Esophagus muscularis mucosa (tissue), 4 donors: ENCODE measurements at places on chromosomes 2 and 18.

DNA sequence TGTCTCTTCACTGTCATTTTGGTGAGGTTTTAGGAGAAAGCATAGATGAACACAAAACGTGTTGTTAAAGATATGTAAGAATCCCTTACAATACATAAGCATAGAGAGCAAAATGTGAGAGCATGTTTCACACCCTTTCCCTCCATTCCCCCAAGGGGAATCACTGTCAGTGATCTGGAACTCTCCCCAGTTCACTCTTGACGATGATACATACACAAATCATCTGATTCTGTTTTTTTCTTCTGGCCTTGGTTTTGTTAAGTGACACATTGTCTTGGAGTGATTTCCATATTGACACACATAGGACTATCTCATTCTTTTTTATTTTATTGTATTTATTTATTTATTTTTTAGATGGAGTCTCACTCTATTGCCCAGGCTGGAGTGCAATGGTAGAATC, 53.7 kb upstream of the TANC1 start:
- DNase-seq, result no peak

- peak; percentile 80 for DNase-seq
These were observed 12.0 kb upstream of the ZNF396 start for GRCh38 chr18:35389095-35389618.

GRCh38 chr18:44799907-44800421, 119.3 kb downstream of the SETBP1 start:
- no peak for DNase-seq

DNA sequence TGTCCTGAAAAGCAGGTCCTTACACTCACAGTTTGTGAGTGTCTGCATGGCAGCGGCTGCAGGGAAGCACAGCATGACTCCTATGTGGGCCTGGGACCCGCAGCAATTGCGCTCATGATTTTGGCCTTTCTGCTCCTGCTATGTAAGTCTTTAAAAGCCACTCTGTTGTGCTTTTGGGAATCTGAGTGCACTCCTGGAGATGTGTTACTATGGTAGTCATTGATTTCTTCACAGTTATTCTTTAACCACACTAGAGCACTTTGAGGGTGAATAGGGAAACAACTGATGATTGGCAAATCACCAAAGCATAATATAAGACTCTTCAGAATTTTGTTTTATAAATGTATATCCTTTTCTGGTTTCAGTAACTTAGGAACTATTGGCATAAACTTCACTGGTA, 40.9 kb downstream of the DSG2 start:
- DNase-seq, result no peak

GRCh38 chr18:37396971-37397720, 168.5 kb downstream of the CELF4 start:
- DNase-seq, result no peak

GRCh38 chr2:235799281-235799680, 305.4 kb downstream of the AGAP1 start:
- DNase-seq, result no peak

DNA sequence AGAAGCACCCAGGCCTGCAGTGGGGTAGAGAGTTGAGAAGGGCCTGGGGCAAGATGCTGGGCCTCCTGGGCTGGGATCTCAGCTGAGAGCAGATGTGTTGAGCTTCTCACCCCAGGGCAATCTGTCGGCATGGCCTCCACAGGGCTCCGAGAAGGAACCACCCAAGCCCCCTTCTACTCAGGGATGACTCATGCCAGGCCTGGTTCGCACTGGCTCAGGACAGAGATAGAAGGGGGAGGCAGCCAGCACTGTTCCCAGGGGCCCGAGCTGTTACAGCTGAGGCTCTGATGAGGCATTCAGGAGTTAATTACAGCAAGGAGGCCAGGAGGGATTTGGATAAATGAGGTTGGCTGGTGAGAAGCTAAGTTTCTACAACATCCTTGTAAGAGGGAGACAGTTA, 62.5 kb downstream of the CENPO start:
- no peak for DNase-seq

DNA sequence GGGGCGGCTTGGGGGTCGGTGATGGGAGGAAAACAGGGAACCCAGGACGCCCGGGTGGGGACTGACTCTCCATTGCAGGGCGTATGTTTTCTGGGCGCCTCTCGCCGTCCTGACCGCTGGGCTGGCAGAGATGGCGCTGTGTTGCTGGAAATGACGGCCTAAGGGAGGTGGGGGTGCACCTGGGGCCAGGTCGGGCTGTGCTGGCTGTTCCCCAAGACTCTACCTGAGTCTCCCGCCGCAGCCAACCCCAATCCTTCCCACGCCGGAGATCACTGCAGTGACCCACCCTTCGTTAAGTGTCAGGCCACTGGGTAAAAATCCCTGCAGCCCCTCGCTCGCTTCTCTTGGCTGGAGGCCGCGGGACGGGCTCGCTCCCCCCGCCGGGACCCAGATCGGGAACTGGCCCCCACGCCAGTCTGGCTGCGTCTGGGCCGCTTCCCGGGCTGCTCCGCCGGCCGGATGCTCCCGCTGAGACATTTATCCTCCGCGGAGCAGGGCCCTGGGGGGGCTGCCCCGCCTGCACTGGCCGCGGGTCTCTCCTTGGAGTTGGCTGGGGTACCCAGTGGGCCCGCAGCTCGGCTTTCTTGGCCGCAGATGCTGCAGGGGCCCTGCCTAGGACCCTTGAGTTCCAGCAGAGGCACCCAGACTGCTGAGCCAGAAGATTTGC, 7.8 kb upstream of the ARMC9 start:
- DNase-seq, result no peak

GRCh38 chr2:62140426-62141141, 55.3 kb upstream of the B3GNT2 start:
- DNase-seq, result no peak

- no peak for DNase-seq
These were observed 8.6 kb upstream of the TMEM214 start for GRCh38 chr2:27024188-27024587.

- no peak for DNase-seq
These were observed 26.3 kb downstream of the EFR3B start for GRCh38 chr2:25068217-25068616.

GRCh38 chr2:119233326-119234020, 9.8 kb downstream of the STEAP3 start:
- no peak for DNase-seq

GRCh38 chr18:53375621-53376020, 848.8 kb downstream of the MBD2 start:
- no peak for DNase-seq

DNA sequence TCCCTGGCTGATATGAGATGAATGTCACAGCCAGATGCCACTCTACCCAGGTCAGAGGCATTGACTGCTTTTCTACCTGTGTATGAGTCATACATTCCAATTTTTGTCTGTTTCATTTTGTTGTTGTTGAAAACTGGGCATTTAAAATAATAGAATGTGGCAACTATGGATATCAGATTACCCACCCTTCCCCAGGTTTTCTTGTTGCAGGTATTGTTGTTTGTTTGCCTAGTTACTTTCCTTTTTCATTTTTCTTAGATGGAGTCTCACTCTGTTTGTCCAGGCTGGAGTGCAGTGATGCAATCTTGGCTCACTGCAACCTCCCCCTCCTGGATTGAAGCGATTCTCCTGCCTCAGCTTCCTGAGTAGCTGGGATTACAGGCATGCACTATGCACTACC, 70.2 kb downstream of the LRRC30 start:
- no peak for DNase-seq

DNA sequence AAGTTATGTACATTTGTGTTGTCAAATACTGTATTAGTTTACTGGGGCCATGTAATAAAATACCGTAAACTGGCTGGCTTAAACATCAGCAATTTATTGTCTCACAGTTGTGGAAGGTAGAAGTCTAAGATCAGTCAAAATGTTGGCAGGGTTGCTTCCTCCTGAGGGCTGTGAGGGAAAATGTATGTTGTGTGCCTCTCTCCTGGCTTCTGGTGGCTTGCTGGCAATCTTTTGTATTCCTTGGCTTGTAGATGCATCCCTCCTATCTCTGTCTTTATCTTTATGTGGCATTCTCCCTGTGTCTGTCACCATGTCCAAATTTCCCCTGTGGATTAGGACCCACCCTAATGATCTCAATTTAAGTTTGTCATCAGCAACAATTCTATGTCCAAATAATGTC, 37.0 kb upstream of the SLC30A6 start:
- no peak for DNase-seq

GRCh38 chr2:170467568-170468422, 247.3 kb upstream of the SP5 start:
- no peak for DNase-seq

DNA sequence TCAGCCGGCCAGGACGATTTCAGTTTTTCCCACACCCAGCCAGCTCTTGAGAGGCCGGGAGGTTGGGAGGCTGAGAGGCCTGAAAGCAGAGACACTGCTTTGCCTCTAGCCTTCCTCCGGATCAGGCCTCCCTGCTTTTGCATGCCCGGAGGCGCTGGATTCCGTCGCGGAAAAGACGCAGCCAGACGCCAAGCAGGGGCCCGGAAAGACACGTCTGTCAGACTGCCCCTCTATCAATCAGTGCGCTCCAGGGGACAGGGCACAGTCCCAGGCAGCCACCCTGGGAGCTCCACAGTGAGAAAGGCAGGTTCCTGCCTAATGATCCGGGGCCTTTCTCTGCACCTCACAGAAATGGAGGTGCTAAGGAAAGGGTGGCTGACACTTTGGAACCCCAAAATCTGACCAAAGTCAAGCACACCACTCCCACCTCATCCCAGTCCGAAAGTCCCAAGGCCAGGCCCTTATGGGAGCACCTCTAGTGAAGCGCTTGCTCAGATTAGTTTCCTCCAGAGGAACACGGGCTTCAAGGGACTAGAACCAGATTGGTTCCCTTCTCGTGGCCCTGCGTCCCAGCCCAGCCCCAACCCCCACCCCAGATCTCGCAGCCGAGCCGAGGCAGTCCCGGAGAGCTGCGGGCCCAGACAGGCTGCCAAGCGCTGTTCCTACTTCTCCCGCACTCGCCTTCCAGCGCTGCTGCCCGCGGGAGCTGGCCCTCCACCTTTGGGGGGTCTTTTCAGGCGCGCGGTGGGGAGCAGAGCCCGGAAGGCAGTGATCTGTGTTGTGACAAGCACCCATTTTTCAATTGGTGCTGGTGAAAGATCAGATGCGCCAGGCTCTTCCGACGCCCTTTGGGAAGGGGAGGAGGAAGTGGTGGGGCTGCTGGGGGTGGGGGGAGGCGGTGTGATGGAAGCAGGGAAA, 5.0 kb downstream of the DLX1 start:
- DNase-seq, result peak; percentile 68

GRCh38 chr2:21317131-21317530, 193.4 kb downstream of the TDRD15 start:
- DNase-seq, result peak; percentile 82

DNA sequence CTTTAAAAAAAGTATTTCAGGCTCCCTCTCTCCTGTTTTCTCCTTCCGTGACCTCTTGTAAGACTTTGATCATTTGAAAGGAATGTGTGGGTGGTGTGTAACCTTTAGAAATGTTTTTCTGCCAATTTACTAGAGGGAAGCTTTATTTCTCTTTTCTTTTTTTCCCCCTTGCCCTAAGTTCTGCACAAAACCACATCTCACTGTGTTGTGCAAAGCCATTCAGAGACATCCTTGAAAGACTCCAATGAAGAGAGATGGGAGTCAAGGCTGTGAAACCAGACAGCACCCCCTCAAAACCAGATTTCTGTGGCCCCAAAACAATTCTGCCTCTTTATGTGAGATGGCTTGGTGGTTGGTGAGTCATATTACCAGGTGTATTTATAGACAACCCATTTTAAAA, 184.6 kb upstream of the ERBB4 start:
- DNase-seq, result no peak

DNA sequence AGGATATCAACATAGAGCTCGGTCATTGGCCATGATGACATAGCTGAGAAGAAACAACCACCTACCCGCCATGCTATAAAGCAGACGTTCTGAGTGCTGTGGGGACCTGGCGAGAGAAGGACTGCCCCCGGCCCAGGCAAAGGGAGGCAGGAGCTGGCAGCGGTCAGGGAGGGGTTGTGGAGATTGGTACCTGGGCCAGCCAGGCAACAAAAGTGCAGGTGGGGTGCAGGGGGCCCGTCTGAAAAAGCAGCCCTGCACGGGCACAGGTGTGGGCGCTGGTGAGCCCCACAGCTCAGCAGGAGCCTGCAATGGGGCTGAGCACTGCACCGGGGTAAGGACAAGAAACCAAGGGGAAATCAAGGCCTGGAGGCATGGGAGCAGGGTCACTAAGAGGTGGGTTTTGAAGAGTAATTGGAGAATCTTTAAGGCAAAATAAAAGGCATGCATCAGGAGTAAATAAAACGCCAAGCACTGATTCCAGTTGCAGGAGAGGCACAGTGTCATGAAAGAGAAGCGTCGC, 464.0 kb downstream of the EIPR1 start:
- peak; percentile 55 for DNase-seq

GRCh38 chr2:229344151-229344551, 73.1 kb upstream of the PID1 start:
- DNase-seq, result no peak

DNA sequence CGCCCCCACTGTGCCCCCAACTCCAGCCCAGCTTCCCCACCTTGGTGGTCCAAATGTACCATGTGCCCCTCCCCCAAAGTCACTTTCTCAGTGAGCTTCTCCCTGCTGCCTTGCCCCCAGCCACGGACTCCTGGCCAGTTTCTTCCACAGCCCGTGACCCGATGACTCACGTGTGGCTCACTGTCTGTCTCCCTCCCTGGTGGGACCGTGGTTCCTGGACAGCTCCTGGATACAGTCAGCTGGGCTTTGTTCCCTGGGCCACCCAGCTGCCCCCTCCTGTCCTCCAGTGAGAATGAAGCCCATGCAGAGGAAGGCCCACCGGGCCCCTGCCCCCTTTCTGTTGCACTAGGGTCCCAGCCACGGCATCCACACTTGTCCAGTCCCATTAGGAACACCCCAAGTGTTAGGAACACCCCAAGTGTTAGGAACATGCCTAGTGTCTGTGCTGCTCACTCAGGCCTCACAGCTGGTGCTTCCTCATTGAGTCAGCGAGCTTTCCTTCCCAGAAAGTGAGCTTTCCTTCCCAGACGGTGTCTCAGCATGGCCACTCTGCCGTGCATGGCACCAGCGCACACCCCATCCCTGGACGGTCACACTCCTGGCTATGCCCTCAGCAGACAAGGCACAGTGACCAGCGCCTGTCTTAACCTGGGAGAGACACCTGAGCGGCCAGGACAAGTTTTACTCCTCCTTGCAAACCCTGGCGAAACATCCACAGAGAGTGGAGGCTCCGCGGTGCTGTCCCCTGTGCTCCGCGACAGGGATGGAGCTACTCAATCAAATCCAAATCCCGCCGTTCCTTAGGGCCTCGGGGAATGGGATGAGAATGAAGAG, 44.8 kb upstream of the CTDP1 start:
- DNase-seq, result no peak

- DNase-seq, result no peak
These were observed 115.3 kb upstream of the FAM117B start for GRCh38 chr2:202519453-202519852.
